CD4-positive, alpha-beta T cell treated with Interleukin-17A for 1 hour (primary cell): ENCODE measurements at places on chromosomes 2 and 18.

DNA sequence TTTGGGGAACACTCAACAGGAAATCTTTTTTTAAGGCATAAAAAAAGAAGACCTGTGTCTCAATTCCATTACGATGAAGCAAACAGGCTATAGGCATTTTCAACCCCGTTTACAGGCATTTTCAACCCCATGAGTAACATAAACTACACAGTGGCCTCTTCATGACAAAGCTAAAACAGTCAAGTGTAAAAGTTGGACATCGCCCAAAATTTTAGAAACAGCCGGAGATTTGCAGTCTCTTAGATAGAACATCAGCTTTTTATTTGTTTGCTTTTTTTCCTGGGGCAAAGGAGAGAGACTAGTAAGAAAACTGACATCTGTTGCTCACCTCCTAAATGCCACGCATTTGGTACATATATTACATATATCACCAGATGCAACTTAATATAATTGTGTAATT lies 173.7 kb downstream of the CMPK2 start:
- no peak for DNase-seq

- no peak for DNase-seq
Observed at GRCh38 chr2:229641676-229642075, 72.7 kb downstream of the DNER start.

- no peak for DNase-seq
Observed at GRCh38 chr2:21646345-21646744, 522.6 kb downstream of the TDRD15 start.

DNA sequence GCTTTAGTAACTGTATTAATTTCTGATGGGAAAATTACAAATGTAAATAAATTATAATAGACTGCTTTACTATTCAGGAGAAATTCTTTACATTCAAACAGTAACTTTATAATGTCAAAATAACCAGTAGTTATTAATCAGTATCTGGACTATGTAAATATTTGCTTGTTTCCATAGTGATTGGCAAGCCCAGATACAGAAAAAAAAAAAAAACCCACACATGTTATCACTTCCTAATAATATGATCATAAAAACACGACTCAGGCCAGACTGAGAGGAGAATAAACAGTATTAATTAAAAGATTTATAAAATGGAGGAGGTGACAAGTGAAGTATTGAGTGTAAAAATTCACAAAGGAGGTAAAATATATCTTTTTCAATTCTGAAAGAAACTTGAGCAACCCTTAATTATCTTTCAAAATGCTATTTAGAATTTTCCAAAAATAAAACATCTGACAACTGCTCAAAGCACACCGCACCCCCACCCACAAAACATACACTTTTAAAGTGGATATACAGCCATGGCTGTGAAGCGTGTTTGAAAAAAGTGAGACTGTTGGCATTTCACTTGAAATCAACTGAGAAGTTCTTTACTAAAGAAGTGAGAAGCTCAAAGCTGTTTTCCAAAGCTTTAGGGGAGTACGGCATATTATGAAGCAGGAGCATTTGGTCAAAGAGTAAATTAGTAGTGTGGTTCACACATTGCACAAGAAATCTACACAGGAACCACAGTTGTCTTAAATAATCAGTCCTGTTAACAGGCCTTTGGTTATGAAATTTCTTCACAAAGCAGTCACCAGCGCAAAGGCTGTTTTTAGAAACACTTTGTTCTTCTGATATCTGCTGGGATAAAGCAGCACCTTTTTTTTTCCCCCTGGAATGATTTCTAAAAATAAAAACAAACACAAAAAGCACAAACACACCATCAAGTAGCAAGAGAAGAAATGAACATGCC lies 475.8 kb downstream of the TXNL1 start:
- no peak for DNase-seq

GRCh38 chr18:63705401-63705800 lies 2.6 kb downstream of the SERPINB11 start:
- DNase-seq, result no peak

GRCh38 chr2:18186816-18187613 lies 308.5 kb downstream of the KCNS3 start:
- DNase-seq, result no peak

- DNase-seq, result no peak
Observed at GRCh38 chr2:198483051-198483450, 678.7 kb downstream of the PLCL1 start.

DNA sequence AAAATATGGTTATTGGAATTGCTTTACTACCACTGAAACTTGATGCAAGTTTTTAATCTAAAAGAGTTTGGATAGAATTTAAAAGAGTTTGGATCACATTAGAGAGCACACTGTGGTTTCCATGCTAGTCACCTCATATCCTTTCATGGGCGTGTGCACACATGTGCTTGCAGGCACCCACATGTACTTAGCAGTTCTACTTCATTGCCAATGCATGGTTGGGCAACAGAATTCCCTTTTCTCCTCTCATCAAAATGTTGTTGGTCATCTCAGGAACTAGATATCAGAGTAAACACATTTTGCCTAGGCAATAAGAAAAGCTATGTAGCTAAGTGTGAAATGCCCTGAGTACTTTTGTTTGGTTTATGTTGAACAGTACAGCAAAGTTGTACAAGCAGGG lies 254.1 kb upstream of the RASGRP3 start:
- DNase-seq, result no peak

GRCh38 chr2:236558036-236558435 lies 11.6 kb upstream of the ACKR3 start:
- DNase-seq, result no peak

- no peak for DNase-seq
Observed at GRCh38 chr2:158655628-158656027, 139.5 kb upstream of the DAPL1 start.

DNA sequence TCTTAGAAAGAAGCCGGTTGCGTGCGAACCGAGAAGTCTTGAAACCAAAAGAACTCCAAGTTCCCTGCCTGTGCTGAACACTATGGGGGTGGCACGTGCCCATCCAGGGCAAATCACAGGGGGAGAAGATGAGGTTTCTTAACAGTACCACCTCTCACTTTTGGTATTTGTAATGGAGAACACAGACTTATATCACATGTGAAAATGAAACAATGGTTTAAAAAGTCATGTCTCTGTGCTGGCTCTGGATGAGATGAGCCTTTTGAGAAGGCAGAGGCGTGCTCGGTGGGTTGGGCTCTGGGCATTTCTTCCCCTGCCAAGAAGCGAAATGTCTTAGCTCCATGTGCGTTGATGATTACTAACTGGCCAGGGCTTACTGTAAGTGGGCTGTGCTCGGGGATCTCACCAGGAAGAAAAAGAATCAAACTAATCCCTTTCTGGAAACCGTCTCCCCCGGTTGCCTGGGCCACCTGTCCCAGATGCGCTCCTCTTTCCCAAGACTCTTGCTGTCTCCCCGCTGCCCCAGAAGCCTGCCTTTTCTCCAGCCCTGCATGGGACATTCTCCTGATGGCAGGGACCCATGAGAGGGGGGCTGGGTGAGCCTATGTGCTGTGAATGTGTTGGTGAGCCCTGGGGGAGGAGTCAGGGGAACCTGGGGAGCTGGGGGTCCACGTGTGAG lies 252.9 kb downstream of the PRKCE start:
- DNase-seq, result no peak

- no peak for DNase-seq
Observed at GRCh38 chr18:56121669-56122068, 516.7 kb downstream of the TXNL1 start.

DNA sequence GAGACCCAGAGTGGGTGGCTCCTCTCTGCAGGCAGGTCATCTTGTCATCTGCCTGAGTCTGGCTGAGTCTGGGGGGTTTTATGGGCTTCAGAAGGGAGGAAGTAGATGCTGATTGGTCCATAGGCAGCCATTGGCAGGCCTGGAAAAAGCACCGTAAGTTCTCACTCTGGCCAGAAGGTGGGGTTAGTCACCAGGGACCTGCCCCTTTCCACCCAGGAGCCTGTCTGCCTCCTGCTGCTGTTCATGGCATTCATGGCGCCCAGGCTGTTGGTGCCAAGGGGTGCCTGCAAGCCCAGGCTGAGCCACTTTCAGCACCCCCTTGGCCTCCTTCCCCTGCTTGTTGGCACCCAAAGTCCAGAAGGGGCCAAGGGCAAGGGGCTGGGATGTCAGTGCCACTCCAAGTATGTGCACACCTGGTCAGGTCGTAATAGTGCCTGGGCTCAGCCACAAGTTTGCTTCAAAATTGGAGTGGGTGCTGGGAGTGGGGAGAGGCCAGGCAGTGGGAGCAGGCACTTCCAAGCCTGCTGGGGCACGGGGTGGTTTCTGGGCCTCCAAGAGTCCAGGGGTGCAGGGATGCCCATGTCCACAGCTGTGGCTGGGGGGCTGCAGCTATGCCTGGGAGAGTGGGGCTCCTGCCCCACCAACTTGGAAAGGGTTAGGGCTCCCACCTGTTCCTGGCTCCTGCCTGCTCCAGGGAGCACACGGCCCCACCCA lies 178.1 kb downstream of the FAM210A start:
- no peak for DNase-seq

- no peak for DNase-seq
Observed at GRCh38 chr2:76089683-76090082, 379.0 kb upstream of the GCFC2 start.

DNA sequence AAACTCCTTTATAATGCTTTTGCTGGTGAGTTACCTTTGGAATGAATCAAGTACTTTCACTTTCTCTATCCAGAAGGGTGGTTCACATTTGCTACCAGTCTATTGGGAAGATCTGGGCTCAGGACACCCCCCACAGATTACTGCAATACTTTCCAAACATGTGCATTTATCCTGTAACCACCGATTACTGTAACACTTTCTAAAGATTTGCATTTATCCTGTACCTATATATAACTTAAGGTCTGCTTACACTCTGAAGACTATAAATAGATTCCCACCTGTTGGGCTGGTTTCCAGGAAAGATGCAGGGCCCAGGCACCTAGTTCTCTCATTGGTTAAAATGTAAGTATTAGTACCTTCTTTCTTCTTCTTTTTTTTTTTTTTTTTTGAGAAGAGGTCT lies 113.0 kb upstream of the NEDD4L start:
- DNase-seq, result no peak

GRCh38 chr2:158501301-158501700 lies 44.5 kb downstream of the PKP4 start:
- no peak for DNase-seq

DNA sequence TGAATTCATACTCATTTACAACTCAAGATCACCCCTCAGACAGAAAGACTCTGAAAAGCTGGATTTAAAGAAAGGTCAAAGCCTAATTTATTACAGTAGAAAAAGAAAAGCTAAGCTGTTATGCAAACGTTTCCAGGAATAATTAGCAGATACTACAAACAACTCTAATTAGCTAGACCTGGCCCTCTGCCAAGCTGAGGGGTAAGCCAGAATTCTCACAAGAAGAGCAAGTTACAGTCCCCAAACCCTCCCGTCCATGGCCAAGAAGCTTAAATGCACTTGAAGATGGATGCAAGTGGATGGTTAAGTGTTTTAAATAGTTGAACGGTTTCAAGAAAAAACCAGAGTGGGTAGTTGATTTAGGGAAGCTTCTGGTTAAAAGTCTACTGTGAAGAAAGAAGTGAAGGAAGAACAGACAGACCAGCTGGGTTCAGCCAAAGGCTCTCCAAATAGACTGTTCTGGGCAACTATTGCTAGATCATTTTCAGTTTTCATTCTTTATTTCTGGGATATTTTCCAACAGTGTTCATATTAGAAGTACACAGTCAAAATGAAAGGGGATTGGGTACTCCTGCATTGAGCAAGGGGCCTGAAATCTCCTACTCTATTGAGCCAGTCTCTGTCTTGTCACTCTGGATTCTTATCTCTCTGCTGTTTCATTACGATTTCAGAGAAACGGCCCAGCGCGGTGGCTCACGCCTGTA lies 4.8 kb downstream of the LMAN2L start:
- no peak for DNase-seq

GRCh38 chr18:21805771-21806366 lies 65.3 kb downstream of the MIB1 start:
- DNase-seq, result no peak

GRCh38 chr2:238220892-238221521 lies 17.5 kb upstream of the ILKAP start:
- no peak for DNase-seq

GRCh38 chr2:98805412-98806171 lies 74.7 kb upstream of the MGAT4A start:
- no peak for DNase-seq

DNA sequence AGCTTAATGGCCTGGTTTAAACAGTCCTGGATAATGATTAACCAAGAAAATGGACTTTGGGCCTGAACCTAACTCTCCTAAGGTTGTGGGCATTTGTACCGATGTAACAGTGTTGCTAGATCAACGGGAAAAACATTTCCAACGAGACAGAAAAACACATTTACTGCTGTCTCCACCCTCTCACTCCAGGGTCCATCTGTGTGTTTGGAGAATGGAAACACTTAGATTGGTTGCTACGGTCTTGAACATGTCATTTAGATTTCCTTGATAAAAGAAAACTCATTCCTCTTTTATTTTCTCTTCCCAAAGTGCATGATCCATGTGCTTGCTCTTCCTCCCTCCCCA lies 88.0 kb downstream of the SOCS6 start:
- no peak for DNase-seq

- no peak for DNase-seq
Observed at GRCh38 chr2:158042666-158043065, 59.0 kb upstream of the UPP2 start.

DNA sequence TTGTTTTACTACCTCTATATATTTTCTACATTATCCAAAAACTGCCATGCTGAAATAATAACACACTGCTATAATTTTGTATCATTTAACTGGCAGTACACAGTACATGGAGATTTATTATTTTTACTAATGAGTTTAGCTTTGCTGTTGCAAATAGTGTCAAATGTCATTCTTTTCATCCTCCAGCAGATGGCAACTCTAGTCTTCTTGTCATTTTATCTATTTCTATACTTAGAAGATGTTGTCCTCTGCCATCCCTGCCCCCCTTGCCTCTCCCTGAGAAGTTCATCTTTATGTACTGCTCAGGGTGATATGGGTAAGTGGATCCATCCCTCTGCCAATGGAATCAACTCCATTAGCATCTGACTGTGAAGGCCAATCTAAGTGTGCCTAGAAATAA lies 21.7 kb upstream of the LRRTM1 start:
- no peak for DNase-seq

- no peak for DNase-seq
Observed at GRCh38 chr2:172865422-172865821, 129.8 kb downstream of the RAPGEF4 start.

DNA sequence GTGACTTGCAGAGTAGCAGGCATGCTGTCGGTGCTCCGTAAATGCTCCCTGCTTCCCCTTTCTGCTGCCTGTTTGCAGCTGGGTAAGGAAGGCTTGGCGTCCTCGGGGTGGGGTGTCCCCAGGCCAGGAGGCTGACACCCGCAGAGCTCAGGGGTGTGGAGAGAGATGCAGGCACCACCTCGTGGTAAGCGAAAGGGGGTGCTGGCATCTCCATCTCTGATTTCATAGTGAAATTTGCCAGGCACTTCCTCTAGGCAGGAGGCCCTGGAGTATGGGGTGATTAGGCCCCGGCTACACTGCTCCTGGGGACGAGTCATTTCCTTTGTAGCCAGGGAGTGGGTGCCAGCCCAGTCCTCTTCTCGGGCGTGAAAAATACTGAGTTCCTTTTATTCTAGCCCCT lies 160.4 kb downstream of the KLHL29 start:
- no peak for DNase-seq

DNA sequence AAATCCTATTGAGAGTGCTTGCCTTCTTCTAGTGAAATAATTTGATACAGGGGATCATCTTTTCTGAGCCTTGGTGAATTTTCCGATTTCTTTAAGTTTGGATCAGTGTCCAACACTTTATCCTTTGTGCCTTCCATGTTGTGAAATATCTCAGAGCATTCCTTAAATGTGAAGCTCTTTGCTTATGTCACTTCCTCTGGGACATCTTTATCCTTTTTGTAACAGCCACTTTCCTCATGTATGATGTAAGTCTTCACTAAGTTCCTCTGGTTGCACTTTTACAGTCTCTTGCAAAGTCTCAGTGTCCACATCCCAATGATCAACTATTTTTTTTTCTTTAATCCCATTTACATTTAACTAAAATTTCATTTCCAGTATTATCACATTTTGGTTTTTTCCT lies 254.2 kb downstream of the EN1 start:
- no peak for DNase-seq
